ENCODE measurements at places on chromosomes 7 and 10. TPM values are rescaled to one million over a fixed set of nuclear protein-coding genes. Genes with fewer than 3 reads are reported as not detected.

The PKD2L1 gene
- not detected for total RNA-seq

The SLC16A12 gene
- total RNA-seq = 8.4 TPM

The EPO gene
- not detected for total RNA-seq

The NPY4R2 gene
- total RNA-seq = not detected

The BCL7B gene
- total RNA-seq = 37.4 TPM

The RAB19 gene
- total RNA-seq = not detected

The MYOZ1 gene
- 0.78 TPM for total RNA-seq

The CXCL12 gene
- 169 TPM for total RNA-seq

The SGPL1 gene
- total RNA-seq = 60.3 TPM

The SEMA3E gene
- total RNA-seq = 1.6 TPM

The GRM3 gene
- total RNA-seq = not detected

The THSD7A gene
- 2.0 TPM for total RNA-seq

The C7orf33 gene
- total RNA-seq = not detected

The GPNMB gene
- 116 TPM for total RNA-seq

The FUOM gene
- total RNA-seq = 24.0 TPM

The SAMD9L gene
- total RNA-seq = 16.8 TPM

The ACTR3C gene
- not detected for total RNA-seq

The GPR15LG gene
- not detected for total RNA-seq

The ZNF438 gene
- total RNA-seq = 6.7 TPM

The SLIT1 gene
- 0.16 TPM for total RNA-seq

The RNF32 gene
- total RNA-seq = 1.7 TPM

The C7orf25 gene
- total RNA-seq = 5.9 TPM

The PDIA4 gene
- total RNA-seq = 162 TPM

The ACSM6 gene
- total RNA-seq = not detected

The BTBD16 gene
- not detected for total RNA-seq

The PDZD7 gene
- 1.9 TPM for total RNA-seq

The PHKG1 gene
- total RNA-seq = 0.99 TPM

The MSS51 gene
- total RNA-seq = 2.8 TPM

The JCAD gene
- total RNA-seq = 7.7 TPM

The HGF gene
- 13.9 TPM for total RNA-seq

The MYL7 gene
- total RNA-seq = not detected

The PTN gene
- 83.0 TPM for total RNA-seq

The ST7 gene
- 68.5 TPM for total RNA-seq

The EBLN1 gene
- not detected for total RNA-seq

The CCL24 gene
- not detected for total RNA-seq

The UCN3 gene
- total RNA-seq = not detected

The TAS2R41 gene
- not detected for total RNA-seq

The GPR22 gene
- not detected for total RNA-seq

The PIP gene
- not detected for total RNA-seq

The RBP4 gene
- 0.56 TPM for total RNA-seq

The DCLRE1A gene
- total RNA-seq = 8.1 TPM

The CYP17A1 gene
- not detected for total RNA-seq

The STEAP1B gene
- total RNA-seq = 1.3 TPM

The LAMTOR4 gene
- total RNA-seq = 123 TPM

The SEC24C gene
- total RNA-seq = 64.2 TPM

The GPR85 gene
- 0.10 TPM for total RNA-seq

The OR13A1 gene
- not detected for total RNA-seq

The SMURF1 gene
- 24.1 TPM for total RNA-seq

The INHBA gene
- 198 TPM for total RNA-seq

The CYP26C1 gene
- total RNA-seq = not detected

The LAMB1 gene
- 1,014 TPM for total RNA-seq

The HOXA9 gene
- total RNA-seq = not detected

The HEPACAM2 gene
- total RNA-seq = not detected

The MAT1A gene
- not detected for total RNA-seq

The CHST15 gene
- total RNA-seq = 73.6 TPM

The LRRD1 gene
- not detected for total RNA-seq

The EFCAB10 gene
- not detected for total RNA-seq
